ENCODE measurements at places on chromosomes 6 and 20. TPM values are rescaled to one million over a fixed set of nuclear protein-coding genes. Genes with fewer than 3 reads are reported as not detected.

DNA sequence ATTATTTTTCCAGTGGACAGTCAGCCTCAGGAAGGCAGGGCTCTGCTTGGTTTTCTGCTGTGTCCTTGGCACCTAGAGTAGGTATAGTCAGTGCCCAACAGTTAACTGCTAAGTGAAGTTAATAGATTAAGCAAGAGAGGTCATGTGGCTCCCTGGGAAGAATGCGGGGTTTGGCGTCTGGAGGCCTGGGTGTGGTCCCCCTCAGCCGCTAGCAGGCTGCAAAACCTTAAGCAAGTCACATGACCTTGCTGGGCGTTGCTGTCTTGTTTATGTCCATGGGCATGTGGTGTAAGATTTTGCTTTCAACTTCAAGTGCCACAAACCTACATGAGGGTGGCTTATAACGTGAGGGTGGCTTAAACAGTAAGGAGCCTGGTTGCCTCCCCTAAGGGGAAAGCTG lies 75.5 kb upstream of the SCP2D1 start:
- H3K4me3 ChIP-seq = no peak overlapping the region
- DNase-seq = no peak
- no peaks in the 10 kb centered on the region for H3K27me3 ChIP-seq

GRCh38 chr6:30361661-30362060 lies 16.7 kb downstream of the RPP21 start:
- no peak overlapping the region for H3K4me3 ChIP-seq
- H3K4me1 ChIP-seq = no peaks in the 10 kb centered on the region
- H3K36me3 ChIP-seq = no peaks in the 10 kb centered on the region
- DNase-seq = no peak

GRCh38 chr6:85537055-85537494 lies 56.6 kb downstream of the SNX14 start:
- H3K27me3 ChIP-seq = no peaks in the 10 kb centered on the region
- H3K36me3 ChIP-seq = peaks cover 37% of the 10 kb centered on the region
- H3K27ac ChIP-seq = no peak overlapping the region
- no peak overlapping the region for H3K4me3 ChIP-seq
- H3K4me1 ChIP-seq = no peaks in the 10 kb centered on the region
- DNase-seq = no peak

SLC2A10 gene
- 1.6 TPM for total RNA-seq

GRCh38 chr20:3759316-3759823 lies 8.2 kb downstream of the ADISSP start:
- H3K4me1 ChIP-seq = no peaks in the 10 kb centered on the region
- no peaks in the 10 kb centered on the region for H3K27me3 ChIP-seq
- H3K4me3 ChIP-seq = no peak overlapping the region
- no peak overlapping the region for H3K27ac ChIP-seq
- no peak for DNase-seq
- H3K36me3 ChIP-seq = no peaks in the 10 kb centered on the region

GRCh38 chr6:139762587-139763031 lies 388.2 kb upstream of the CITED2 start:
- peak overlapping the region; percentile 86 for H3K27ac ChIP-seq
- peaks cover 43% of the 10 kb centered on the region for H3K4me1 ChIP-seq
- no peak for DNase-seq
- H3K36me3 ChIP-seq = no peaks in the 10 kb centered on the region
- H3K4me3 ChIP-seq = no peak overlapping the region

BTNL2 gene
- total RNA-seq = not detected

GRCh38 chr6:34238585-34239499 lies 2.2 kb downstream of the HMGA1 start:
- H3K4me3 ChIP-seq = peak overlapping the region; percentile 73
- DNase-seq = no peak
- peaks cover 58% of the 10 kb centered on the region for H3K4me1 ChIP-seq
- H3K27me3 ChIP-seq = no peaks in the 10 kb centered on the region
- H3K27ac ChIP-seq = peak overlapping the region; percentile 90

- no peak for DNase-seq
- no peaks in the 10 kb centered on the region for H3K36me3 ChIP-seq
- H3K4me1 ChIP-seq = peaks cover 15% of the 10 kb centered on the region
- H3K27me3 ChIP-seq = no peaks in the 10 kb centered on the region
- H3K27ac ChIP-seq = peak overlapping the region; percentile 60
Measured at GRCh38 chr6:139595183-139595582, 220.7 kb upstream of the CITED2 start.

GRCh38 chr20:461254-462198 lies 807 bp downstream of the TBC1D20 start:
- H3K36me3 ChIP-seq = no peaks in the 10 kb centered on the region
- peaks cover 20% of the 10 kb centered on the region for H3K4me1 ChIP-seq
- DNase-seq = no peak
- H3K4me3 ChIP-seq = peak overlapping the region; percentile 60
- peak overlapping the region; percentile 79 for H3K27ac ChIP-seq

PNLDC1 gene
- not detected for total RNA-seq

- peaks cover 2% of the 10 kb centered on the region for H3K27me3 ChIP-seq
- H3K27ac ChIP-seq = no peak overlapping the region
- no peaks in the 10 kb centered on the region for H3K36me3 ChIP-seq
- H3K4me3 ChIP-seq = no peak overlapping the region
Measured at GRCh38 chr6:131331151-131331550, 195.9 kb downstream of the AKAP7 start.

- no peak for DNase-seq
- no peaks in the 10 kb centered on the region for H3K27me3 ChIP-seq
- H3K27ac ChIP-seq = no peak overlapping the region
- no peak overlapping the region for H3K4me3 ChIP-seq
- H3K4me1 ChIP-seq = peaks cover 8% of the 10 kb centered on the region
Measured at GRCh38 chr6:163438940-163439335, 24.4 kb downstream of the QKI start.

DNA sequence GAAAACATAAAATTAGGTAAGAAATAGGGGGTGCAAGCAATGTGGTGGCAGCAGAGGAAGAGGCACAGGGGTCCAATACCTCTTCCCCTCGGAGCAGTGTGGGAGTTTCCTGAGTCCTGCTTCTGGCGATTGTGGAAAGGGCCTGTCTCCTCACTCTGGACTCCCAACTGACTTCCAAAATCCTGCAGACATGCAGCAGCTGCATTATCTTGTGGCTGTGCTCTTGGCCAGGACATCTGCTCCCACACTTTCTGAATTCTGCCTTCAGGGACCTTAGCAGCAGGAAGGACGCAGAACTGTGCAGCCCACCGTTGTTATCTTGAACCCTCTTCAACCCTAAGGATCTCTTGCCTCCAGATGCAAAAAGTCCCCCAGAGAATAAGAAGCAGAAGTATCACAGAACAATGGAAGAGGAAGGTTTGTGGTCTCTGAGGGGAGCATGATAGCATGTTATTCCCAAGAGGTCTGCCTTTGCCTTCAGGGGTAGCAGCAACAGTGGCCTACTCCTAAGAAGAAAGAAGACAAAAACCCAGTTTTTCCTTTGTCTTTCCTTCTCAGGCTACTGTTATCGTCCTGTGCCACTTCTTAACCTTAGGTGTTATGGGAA lies 102.5 kb upstream of the EMILIN3 start:
- H3K4me1 ChIP-seq = no peaks in the 10 kb centered on the region
- H3K36me3 ChIP-seq = no peaks in the 10 kb centered on the region
- H3K4me3 ChIP-seq = no peak overlapping the region
- H3K27ac ChIP-seq = no peak overlapping the region
- no peaks in the 10 kb centered on the region for H3K27me3 ChIP-seq

GRCh38 chr6:148524471-148524882 lies 181.8 kb downstream of the SASH1 start:
- H3K27me3 ChIP-seq = no peaks in the 10 kb centered on the region
- H3K4me1 ChIP-seq = no peaks in the 10 kb centered on the region
- no peak for DNase-seq
- H3K4me3 ChIP-seq = no peak overlapping the region
- H3K27ac ChIP-seq = no peak overlapping the region

GRCh38 chr6:43186019-43186418 lies 4.0 kb downstream of the CUL9 start:
- H3K4me3 ChIP-seq = no peak overlapping the region
- peaks cover 8% of the 10 kb centered on the region for H3K36me3 ChIP-seq
- no peaks in the 10 kb centered on the region for H3K27me3 ChIP-seq
- H3K4me1 ChIP-seq = peaks cover 16% of the 10 kb centered on the region

DNA sequence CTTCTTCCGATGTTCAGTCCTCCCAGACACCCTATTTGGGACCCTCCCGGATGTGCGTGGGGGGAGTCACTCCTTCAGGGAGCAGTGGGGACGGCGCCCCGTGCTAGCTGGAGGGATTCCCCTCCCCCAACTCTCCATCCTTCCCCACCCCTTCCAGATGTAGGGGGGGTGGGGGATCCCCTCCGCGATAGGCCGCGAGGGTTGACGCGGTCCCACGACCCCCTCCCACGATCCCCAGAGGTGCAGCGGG lies 548 bp downstream of the GNL1 start:
- H3K4me3 ChIP-seq = peak overlapping the region; percentile 80
- peaks cover 9% of the 10 kb centered on the region for H3K4me1 ChIP-seq
- peak overlapping the region; percentile 98 for H3K27ac ChIP-seq
- DNase-seq = no peak
- H3K36me3 ChIP-seq = peaks cover 8% of the 10 kb centered on the region
- no peaks in the 10 kb centered on the region for H3K27me3 ChIP-seq

DNA sequence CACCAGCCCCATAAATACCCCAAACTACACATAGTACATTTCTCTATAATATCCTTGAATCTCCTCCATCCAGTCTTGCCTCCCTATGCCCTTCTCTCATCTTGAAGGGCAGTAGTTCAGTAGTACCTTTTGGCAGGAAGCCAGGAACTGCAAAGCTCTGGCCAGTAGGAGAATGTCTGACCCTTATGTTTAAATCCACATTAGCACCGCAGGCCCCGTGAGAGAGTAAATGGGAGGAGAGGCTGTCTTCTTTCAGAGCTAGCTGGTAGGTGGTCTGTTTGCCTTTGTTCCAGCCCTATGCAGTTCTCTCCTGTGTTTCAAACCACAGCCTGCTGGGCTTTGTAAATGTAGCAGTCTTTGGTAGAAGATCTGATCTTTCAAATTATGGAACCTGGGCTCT lies 690.7 kb downstream of the DOK5 start:
- H3K36me3 ChIP-seq = no peaks in the 10 kb centered on the region
- DNase-seq = no peak

GRCh38 chr6:90978046-90978445 lies 391.2 kb upstream of the MAP3K7 start:
- no peaks in the 10 kb centered on the region for H3K36me3 ChIP-seq
- DNase-seq = no peak

DNA sequence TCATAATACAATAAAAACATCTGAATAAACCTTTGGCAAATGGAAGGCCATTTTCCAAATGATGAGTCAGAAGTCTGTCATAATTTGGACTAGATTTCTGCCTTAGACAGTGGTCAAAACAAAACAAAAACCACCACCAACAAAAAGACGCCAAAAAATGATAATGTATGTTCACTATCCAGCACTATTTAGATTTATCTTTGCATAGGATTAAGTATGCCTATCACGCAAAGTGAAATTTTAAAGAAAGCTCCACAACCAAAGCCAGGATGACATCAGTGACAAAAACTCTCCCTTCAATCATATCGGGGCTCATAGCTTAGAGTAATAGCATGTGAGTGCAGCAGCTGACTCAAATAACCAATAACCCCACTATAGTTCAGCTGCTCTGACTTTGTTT lies 201.9 kb downstream of the MOXD1 start:
- H3K36me3 ChIP-seq = no peaks in the 10 kb centered on the region
- H3K4me3 ChIP-seq = no peak overlapping the region
- no peak for DNase-seq
- no peak overlapping the region for H3K27ac ChIP-seq

DNA sequence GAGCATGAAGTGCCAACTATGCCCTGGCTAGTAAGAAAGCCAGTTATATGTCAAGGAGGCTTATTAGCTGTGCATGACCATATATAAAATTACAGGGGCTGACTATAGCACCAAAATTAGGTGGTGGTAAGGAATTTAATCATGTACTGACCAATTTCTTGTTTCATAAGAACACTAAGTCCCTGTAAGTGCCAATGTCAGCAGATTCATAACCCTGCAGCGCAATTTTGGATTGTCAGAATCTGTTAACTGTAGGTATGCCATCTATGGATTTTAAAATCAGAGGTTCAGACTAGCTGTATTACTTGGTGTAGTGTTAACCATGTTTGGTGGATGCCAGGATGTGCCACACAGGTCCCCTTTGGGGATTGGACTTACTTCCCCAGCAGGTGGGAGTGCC lies 182.1 kb downstream of the ADAT2 start:
- H3K36me3 ChIP-seq = no peaks in the 10 kb centered on the region
- H3K4me1 ChIP-seq = no peaks in the 10 kb centered on the region
- no peak for DNase-seq
- no peaks in the 10 kb centered on the region for H3K27me3 ChIP-seq
- H3K27ac ChIP-seq = no peak overlapping the region
- no peak overlapping the region for H3K4me3 ChIP-seq

COL19A1 gene
- total RNA-seq = not detected

GRCh38 chr6:32195652-32195901 lies 3.1 kb upstream of the GPSM3 start:
- H3K27ac ChIP-seq = peak overlapping the region; percentile 99
- peaks cover 33% of the 10 kb centered on the region for H3K4me1 ChIP-seq
- no peaks in the 10 kb centered on the region for H3K27me3 ChIP-seq
- peak; percentile 92 for DNase-seq

GRCh38 chr20:47351643-47352331 lies 4.7 kb downstream of the ZMYND8 start:
- H3K27ac ChIP-seq = peak overlapping the region; percentile 100
- peak overlapping the region; percentile 16 for H3K4me3 ChIP-seq
- H3K4me1 ChIP-seq = peaks cover 100% of the 10 kb centered on the region
- peaks cover 2% of the 10 kb centered on the region for H3K36me3 ChIP-seq
- H3K27me3 ChIP-seq = no peaks in the 10 kb centered on the region
- DNase-seq = no peak

CST3 gene
- total RNA-seq = 158 TPM

DNA sequence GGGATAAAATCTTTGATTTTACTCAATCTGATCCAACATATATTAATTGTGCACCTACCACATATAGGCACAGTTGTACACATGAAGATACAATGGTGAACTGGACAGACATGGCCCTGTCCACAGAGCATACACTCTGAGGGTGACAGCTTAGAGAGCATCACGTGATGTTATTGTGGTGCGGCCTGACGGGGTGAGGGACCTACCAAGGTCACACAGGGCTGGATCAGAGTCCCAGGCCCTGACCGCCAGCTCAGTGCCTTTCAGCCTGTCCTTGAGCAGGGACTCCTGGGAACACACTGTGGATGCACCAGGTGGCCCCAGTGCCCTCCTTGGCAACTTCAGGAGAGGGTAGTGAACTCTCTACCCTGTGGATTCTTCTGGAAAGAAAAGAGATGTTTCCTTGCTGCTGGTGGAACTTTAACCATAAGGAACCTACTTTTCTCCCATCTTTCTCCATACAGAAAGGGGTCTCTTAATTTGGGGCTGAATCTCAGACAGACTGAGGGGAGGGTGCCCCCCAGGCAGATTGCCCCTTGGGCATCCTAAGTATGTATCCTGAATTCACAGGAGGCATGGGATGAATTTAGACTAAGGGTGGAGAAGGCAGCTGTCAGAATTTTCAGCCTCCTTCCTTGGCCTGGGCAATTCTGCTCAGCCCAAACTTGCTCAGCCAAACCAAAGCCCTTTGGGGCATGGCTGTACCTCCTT lies 26.5 kb downstream of the PCK1 start:
- DNase-seq = no peak
- H3K27ac ChIP-seq = no peak overlapping the region
- H3K27me3 ChIP-seq = 0 out of 2 replicates have a peak, but pooled peaks cover 2% of the 10 kb centered on the region
- no peak overlapping the region for H3K4me3 ChIP-seq
- H3K36me3 ChIP-seq = no peaks in the 10 kb centered on the region

Measured in Panc1 (cell line).